ENCODE measurements at places on chromosomes 7 and 10.

- DNase-seq: no peak
These were observed 157.3 kb downstream of the CACNA2D1 start for GRCh38 chr7:82286096-82286797.

DNA sequence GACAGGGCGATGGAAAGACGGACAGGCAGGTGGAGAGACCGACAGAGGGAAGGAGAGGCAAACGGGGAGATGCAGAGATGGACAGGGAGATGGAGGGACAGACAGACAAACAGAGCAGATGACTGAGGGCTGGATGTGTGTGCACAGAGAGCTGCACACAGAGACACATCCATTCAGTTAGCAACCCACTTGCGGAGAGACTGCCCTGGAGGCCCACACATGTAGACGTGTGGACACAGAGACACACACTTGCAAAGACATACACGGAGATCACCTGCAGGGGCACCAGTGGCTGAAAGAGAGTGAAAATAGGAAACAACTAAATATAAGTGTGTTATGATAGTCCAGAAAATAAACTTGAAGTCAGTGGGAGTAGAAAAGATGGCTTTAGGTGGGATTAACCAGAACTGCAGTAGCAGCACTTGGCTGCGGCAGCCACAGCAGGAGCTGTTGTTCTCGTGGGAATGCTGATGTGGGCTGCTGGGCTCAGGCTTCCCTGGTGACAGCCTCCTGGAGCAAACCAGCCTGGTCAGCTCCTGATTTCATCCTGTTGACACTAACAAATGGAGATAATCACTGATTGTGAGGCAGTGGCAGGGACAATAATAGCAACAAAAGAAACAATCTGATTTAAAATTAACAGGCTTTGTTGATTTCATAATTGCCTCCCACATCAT lies 134.1 kb downstream of the CCNY start:
- no peak for DNase-seq

GRCh38 chr10:31187607-31188210 lies 131.3 kb upstream of the ZEB1 start:
- no peak for DNase-seq

- DNase-seq: no peak
These were observed 87.6 kb downstream of the AKAP9 start for GRCh38 chr7:92028226-92028625.

- DNase-seq: no peak
These were observed 527.4 kb downstream of the DNAJB6 start for GRCh38 chr7:157863906-157864810.

DNA sequence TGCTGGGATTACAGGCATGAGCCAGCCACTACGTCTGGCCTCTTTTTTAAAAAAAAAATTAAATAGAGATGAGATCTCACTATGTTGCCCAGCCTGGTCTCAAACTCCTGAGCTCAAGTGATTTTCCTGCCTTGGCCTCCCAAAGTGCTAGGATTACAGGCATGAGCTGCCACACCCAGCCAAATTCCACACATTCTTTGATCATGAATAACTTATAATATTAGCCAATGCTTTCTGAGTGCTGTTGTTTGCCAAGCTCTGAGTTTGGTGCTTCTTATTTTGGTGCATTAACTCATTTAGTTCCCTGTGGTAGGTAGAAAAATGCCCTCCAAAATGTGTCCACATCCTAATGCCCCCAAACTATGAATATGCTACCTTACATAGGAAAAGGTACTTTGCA lies 47.2 kb upstream of the MKI67 start:
- DNase-seq: no peak

GRCh38 chr7:8353991-8354390 lies 79.4 kb upstream of the NXPH1 start:
- no peak for DNase-seq

DNA sequence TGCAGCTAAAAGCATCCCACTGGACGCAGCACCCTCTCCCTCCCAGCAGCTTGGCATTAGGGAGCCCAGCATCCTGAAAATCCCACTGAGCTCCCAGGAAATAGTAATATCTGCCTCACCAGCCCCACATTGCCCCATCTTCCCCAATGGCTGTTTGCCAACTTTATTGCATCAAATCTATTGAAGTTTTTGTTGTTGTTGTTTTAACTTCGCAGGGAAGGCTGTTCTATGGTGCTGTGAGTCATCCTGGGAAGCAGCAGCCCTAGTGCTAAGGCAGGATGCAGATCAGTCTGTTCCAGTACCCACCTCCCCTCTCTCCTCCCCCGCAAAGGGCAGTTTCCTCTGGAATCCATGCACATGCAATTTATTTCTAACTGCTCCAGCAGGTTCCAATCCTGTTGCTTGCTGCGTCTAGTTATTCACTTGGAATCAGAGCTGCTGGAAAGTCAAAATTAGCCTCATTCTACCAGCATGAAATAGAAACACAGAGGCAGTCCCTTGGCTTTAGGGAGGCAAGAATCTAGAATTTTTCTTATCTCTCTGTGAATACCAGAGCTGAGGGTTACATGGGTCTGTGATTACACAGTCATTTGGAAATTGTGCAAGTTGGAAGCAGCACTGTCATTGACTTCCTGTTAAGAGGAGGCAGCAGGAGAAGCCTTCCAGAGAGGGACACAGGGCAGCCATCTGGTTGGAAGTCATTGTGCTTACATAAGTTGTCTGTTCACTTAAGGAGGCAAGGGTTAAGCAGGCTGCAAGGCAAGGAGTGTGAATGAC lies 115.9 kb upstream of the CACUL1 start:
- DNase-seq: no peak

DNA sequence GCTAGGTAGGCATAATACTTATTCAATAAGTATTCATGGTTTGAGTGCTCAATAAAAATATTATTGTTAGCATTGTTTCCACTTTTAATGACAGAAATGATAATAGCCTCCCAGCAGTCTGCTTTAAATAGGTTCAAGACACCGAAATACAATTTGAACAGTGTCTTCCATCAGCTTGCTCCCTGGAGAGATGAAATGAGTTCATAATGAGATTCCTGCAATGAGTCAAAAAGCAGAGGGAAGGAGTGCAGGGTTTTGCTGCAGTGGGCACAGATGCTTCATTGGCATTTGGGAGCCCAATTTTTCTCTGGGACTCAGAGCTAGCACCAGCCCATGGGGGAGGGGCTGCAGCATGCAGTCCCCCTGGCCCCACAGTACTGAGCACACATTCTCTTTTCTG lies 32.6 kb upstream of the CHCHD3 start:
- DNase-seq: no peak

DNA sequence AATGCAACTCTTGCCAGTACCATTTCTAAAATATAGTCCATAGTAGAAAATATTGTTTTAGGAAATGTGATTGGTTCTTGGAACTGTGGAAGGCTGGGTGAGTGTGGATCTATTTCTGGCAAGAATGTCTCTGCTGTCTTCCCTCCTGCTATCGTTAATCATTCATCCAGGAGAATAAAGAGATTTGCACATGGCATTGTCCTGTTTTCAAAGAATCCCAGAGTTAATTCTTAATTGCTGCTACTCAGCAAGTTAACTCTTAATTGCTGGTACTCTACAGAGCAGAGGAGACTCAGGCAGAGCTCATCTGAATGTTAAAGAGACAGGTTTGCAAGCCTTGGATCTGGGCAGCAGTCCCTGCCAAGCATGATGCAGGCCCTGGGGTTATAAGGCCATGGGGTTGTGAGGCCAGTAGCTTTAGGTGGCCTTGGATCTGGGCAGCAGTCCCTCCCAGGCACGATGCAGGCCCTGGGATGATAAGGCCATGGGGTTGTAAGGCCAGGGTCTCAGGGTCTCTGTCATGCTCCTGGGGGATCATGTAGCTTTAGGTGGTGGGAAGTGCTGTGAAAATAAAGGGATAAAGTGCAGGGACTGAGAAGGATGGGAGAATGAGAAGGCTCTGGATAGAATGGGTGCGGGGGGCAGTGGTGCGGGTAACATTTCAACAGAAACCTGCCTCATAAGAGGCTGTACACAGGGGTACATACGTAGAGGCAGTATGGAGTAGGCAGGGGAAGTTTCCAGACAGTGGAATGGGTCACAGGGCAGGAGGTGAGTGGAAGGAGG lies 162.3 kb downstream of the SVIL start:
- no peak for DNase-seq

- no peak for DNase-seq
These were observed 4.2 kb downstream of the VSTM2A start for GRCh38 chr7:54546081-54546985.

- DNase-seq: no peak
These were observed 221.3 kb downstream of the PTPRN2 start for GRCh38 chr7:158366346-158366745.

- DNase-seq: no peak
These were observed 19.1 kb upstream of the AKR1B1 start for GRCh38 chr7:134477954-134478353.

- DNase-seq: no peak
These were observed 157.9 kb upstream of the GRM3 start for GRCh38 chr7:86485827-86486226.

- no peak for DNase-seq
These were observed 387.1 kb downstream of the IPMK start for GRCh38 chr10:57880446-57881227.

DNA sequence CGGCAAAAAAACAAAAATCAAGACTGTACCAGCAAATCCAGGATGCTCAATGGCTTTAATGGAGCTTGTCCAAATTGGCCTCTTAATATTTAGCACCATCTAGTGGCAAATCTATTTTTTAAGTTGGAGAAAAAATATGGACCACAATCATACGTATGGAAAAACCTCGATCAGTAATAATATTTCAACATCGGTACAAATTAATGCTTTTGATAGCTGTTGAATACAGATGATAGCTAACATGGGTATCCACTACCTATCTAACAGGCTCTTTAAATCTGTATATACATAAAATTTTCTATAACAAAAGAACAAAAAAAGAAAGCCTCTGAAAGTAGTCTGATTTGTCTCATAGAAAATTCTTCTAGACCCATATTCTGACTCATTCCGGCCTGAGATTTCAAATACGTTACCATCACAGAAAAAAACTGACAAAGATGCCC lies 29.2 kb downstream of the COA1 start:
- no peak for DNase-seq

DNA sequence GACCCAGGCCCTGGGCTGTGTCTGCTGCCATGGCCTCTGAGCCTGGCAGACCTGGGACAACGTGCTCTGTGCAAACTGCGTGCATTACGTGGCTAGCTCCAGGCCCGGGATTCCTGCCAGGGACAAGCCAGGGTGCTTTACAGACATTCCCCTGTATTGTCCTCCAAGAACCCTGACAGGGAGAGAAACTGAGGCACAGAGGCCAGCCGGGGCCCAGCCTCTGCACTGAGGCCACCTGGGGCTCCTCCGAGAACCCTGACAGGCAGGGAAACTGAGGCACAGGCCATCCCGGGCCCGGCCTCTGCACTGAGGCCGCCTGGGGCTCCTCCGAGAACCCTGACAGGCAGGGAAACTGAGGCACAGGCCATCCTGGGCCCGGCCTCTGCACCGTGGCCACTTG lies 64.9 kb downstream of the CFAP46 start:
- DNase-seq: no peak

DNA sequence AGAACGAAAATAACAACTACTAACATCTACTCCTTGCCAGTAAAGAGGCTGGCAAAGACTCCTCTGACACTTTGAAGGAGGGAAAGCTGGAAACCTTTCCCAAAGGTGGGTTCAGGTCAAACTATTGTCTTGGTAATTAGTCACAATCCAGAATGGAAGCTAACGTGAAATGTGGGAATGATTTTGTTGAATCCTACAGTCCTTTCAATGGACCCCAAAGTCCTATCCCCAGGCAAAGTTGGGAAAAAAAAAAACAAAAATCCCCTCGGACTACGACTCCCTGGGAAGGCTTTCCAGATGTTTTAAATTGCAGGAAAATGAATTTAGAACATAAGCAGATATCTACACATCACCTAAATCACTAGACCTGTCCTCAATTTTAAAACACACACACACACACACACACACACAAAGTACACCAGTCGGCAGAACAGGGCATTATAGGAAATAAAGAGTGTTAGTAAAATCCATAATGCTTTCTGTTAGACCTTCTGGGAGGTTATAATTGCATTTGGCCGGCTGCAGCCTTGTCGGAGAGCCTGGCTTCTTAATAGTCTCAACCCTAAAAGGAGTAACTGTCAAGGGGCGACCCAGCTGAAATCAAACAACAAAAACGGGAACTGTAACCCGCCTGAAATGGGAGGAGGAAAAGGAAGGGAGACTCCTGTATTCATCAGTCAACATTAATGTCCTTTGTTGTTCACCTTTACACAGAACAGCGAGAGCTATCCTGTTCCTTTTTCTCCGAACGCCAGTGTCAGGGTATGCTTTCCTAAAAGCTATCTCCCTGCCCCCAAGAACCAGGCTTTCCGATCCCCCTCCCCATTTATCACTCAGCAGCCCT lies 1.5 kb downstream of the DOCK4 start:
- DNase-seq: no peak

DNA sequence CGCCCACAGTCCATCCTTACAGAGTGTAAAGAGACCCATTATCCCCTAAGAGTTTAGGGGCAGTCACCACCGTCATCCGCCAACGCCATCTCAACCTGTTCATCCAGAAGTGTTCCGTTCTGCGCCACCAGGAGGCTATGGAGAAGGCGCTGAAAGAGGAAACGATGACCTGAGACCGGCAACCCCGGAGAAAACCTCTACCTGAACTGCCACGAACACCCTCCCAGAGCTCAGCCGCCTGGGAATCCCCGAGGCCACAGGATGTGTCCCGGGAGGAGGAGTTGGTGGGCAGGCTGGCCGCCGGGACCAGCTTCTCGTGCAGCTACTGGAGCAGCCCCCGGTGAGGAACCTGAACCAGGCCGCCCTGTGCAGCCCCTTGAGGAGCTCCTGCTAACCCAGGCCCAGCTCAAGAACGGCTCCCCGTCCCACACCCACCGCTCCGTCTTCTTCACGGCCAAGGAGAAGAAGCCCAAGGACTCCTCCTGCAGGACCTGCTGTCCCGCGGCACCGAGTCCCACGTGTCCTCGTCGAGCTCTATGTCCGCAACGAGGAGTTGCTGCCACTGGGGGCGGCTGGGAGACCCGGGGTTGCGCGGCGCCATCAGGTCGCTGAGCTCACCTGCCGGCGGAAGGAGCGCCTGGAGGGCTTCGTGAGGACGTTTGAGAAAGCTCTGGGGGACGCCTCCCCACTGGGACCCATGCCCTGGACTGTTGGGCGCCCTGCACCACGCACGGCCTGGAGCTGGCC lies 21.1 kb upstream of the LANCL2 start:
- no peak for DNase-seq

- DNase-seq: no peak
These were observed 142.6 kb upstream of the SORCS3 start for GRCh38 chr10:104498347-104499081.

GRCh38 chr7:41916450-41916927 lies 213.6 kb upstream of the INHBA start:
- no peak for DNase-seq

- no peak for DNase-seq
These were observed 45.6 kb downstream of the PTPRE start for GRCh38 chr10:127952575-127952869.

- DNase-seq: no peak
These were observed 19.0 kb upstream of the CAPZA2 start for GRCh38 chr7:116843378-116843777.

DNA sequence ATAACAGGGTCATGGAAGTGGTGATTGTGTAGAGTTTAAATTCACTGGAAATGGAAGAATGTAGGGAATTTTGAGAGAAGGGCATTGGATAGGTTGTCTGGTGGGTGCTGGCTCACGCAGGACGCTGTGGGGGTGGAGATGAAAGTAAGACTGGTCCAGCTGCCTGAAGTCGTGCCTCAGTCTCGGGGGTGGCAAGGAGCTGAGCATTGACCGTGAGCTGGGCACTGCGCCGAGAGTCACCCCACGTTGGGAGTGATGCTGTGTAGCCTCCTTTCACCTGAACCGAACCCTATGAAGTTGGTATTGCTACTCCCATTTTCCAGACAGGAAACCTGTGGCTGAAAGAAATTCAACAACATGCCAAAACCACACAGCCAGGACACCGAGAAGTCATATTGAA lies 99.2 kb downstream of the ACTR3B start:
- no peak for DNase-seq

GRCh38 chr10:99854860-99855259 lies 72.4 kb downstream of the ABCC2 start:
- no peak for DNase-seq

All from activated CD4-positive, alpha-beta T cell treated with anti-CD3 and anti-CD28 coated beads for 24 hours (primary cell).